ENCODE measurements at places on chromosomes 6 and 20.

GRCh38 chr6:128572294-128572693 is 51.9 kb upstream of the PTPRK start:
- no peak for DNase-seq

DNA sequence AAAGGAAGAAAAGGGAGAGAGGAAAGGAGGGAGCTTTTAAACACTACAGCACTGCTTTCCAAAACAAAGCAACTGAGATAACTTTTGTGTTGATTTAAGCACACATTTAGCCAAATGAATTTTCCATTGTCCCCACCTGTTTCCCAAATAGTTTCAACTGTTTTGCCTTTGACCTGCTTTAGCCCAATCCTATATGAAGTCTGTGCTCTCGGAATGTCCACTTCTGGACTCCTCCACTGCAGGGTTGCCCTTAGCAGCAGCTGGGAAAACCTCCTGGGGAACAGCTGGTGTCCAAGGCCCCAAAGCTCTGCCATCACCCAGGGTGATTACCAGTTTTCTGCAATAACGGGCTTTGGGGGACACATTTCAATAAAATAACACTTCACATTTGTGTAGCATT is 44.9 kb upstream of the PKHD1 start:
- DNase-seq, result no peak

GRCh38 chr20:50379049-50379990 is 130.9 kb upstream of the PTPN1 start:
- no peak for DNase-seq

GRCh38 chr20:23268792-23269354 is 81.7 kb upstream of the NXT1 start:
- DNase-seq, result no peak

- peak; percentile 35 for DNase-seq
Measured at GRCh38 chr20:50191065-50191543, 474 bp downstream of the CEBPB start.

- DNase-seq, result no peak
Measured at GRCh38 chr6:161608771-161609170, 334.9 kb upstream of the AGPAT4 start.

GRCh38 chr20:23583526-23583925 is 15.2 kb upstream of the CST9L start:
- DNase-seq, result no peak

- DNase-seq, result no peak
Measured at GRCh38 chr20:4160761-4161305, 145.5 kb upstream of the RNF24 start.

GRCh38 chr6:116072368-116072767 is 11.7 kb upstream of the FRK start:
- DNase-seq, result no peak

- no peak for DNase-seq
Measured at GRCh38 chr20:32234135-32234808, 26.6 kb downstream of the POFUT1 start.

DNA sequence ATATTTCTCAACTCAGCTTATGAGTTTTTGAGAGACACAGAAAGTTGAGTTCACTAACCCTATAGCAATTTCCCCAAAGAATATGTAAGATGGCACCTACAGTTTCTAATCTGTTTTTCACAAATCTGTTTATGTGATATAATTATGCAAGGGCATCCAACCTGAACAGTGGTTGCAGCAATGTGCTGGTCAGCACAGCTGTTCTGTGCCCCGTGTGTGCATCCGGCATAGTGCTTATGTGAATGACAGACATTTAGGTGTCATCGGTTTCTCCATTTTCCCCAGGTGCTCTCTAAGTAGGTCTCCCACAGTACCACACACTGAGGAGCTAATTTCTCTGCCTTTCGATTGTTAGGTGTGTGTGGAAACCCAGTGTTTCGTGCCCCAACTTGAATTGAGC is 7.7 kb upstream of the BACH2 start:
- no peak for DNase-seq

DNA sequence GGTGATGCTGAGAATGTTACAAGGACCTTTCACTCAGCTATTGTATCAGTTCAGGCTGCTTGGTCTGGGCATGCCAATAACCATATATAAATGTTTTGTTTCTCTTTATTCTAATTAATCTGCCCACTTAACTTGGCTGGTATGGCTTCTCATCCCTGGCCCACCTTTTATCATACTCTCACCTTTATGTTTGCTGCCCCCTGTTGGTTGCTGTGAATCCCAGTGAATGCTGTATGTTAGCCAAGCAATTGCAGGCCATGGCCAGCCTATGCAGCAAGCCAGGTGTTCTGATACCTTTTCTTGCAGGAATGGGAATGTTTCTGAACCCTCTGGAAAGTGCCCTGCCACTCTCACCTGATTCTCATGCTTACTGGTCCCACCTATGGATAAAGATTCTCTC is 54.6 kb downstream of the PCSK2 start:
- no peak for DNase-seq

GRCh38 chr6:25769983-25770382 is 15.4 kb downstream of the SLC17A4 start:
- DNase-seq, result no peak

DNA sequence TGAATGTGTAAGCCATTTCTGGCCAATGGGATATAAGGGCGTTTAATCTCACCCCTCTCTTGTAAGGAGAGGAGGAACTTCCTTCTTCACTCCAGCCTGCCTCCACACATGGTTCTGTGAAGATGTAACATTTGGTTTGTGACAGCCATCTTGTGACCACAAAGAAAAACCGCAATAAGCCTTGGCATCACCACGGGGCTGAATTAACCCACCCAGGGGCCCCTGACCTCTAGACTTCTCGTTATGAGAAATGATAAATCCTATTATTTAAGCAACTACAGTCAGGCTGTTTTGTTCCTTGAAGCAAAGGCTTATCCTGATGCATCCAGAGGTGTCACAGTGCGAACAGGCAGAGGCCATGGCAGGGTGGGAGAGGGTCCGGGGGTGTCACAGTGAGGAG is 139.7 kb downstream of the CDC5L start:
- DNase-seq, result no peak

GRCh38 chr6:87995461-87995860 is 52.2 kb upstream of the SPACA1 start:
- no peak for DNase-seq

- no peak for DNase-seq
Measured at GRCh38 chr6:154306696-154307095, 49.9 kb downstream of the IPCEF1 start.

DNA sequence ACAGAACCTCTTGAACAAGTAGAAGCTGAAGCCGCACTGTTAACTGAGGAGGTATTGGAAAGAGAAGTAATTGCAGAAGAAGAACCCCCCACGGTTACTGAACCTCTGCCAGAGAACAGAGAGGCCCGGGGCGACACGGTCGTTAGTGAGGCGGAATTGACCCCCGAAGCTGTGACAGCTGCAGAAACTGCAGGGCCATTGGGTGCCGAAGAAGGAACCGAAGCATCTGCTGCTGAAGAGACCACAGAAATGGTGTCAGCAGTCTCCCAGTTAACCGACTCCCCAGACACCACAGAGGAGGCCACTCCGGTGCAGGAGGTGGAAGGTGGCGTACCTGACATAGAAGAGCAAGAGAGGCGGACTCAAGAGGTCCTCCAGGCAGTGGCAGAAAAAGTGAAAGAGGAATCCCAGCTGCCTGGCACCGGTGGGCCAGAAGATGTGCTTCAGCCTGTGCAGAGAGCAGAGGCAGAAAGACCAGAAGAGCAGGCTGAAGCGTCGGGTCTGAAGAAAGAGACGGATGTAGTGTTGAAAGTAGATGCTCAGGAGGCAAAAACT is 40.1 kb downstream of the ZBTB2 start:
- no peak for DNase-seq

DNA sequence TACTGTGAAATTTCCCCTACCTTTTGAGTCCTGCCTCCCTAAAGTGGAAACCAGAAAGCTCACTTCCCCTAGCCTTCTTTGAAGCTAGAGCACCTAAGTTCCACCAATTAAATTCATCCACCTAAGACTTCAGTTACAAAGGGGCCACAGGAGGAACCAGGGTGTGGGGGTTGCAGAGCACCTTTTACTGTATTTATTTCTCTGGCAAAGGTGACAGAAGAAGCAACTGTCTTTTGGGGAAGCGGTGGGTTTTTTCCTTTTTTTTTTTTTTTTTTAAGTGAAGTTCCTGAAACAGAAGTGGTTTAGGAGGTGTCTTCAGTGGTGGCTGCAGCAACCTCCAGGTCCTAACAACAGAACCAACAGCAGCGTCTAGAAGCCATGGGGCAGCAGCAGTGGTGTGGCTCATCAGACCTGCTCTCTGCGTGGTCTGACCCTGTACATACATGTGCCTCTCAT is 13.1 kb downstream of the PSMB9 start:
- DNase-seq, result no peak

DNA sequence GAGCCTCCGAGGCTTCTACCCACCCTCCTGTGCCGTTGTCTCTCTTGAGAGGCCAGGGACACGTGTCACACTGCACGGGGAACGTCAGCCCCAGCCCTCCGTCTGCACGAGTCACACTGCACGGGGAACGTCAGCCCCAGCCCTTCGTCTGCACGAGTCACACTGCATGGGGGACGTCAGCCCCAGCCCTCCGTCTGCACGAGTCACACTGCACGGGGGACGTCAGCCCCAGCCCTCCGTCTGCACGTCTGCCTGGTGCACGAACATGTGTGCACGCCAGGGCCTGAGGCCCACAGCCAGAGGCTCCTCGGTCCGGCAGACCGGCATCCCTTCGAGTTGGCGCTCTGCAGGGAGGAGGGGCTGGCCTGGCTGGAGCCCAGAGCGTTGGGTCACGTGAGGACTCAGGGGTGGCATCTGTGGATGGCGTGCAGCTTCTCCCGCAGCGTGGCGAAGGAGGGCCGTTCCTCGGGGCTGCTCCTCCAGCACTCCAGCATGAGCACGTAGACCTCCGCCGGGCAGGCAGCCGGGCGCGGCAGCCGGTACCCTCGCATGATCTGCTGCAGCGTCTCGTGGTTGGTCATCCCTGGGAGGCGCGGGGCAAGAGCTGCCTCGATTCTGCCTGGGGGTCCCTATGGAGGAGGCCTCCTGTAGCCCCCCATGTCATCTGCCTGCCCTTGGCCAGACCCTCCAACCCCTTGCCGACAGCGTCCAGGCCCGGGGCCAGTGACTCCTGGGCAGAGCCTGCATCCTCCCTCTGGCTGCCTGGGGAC is 3.4 kb upstream of the PTK6 start:
- DNase-seq, result no peak

DNA sequence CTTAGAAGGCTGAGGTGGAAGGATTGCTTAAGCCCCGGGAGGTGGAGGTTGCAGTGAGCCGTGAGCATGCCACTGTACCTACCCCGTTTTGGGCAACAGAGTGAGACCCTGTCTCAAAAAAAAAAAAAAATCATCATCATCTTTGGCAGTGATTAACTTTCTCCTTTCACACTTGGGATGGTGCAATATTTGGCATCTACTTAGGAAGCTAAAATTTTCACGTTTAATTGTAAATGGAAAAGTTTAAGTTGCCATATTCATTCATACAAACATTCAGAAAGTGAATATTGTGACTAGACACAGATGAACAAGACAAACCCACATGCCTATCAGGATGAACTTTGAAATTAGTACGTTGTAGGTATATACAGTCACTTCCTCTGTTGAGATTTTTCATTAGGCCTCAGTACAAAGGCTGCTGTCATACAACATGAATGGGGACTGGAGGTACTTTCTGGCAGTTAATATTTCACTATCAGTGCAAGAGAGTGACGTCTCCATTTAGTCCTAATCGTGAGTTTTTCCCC is 10.3 kb downstream of the TOP1 start:
- no peak for DNase-seq

DNA sequence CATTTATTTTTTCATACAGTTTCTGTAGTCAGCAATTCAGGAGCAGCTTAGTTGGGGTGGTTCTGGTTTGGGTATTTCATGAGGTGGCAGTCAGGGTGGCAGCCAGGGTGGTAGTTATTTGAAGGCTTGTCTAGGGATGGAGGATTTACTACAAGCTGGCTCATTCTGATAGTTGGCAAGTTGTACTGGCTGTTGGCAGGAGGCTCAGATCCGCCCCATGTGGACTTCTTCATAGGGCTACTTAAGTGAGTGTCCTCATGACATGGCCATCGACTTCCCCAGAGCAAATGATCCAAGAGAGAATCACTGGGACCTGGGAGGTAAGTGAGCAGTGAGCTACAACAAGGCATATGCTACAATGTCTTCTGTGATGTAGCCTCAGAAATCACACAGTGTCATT is 22.4 kb upstream of the CDKAL1 start:
- DNase-seq, result no peak

GRCh38 chr6:17584241-17584803 is 15.8 kb upstream of the FAM8A1 start:
- no peak for DNase-seq

DNA sequence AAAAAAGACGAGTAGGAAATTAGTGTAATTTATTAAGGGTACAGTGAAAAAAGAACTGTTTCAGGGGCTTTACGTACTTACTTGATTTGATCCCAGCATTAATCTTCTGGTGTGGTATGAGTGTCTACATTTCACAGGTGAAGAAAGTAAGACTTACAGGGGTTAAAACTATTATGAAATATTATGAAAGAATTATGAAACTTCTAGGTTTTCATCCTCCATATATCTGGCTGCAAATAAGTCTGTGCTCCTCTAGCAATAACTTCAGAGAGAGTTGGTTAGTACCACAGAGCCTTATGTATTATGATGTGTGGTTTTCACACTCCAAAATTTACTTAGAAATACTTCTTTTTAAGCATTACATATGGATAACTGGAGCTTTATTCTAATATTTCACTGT is 41.9 kb downstream of the ZFAND3 start:
- no peak for DNase-seq

- no peak for DNase-seq
Measured at GRCh38 chr6:5025911-5026819, 22.3 kb upstream of the RPP40 start.

DNA sequence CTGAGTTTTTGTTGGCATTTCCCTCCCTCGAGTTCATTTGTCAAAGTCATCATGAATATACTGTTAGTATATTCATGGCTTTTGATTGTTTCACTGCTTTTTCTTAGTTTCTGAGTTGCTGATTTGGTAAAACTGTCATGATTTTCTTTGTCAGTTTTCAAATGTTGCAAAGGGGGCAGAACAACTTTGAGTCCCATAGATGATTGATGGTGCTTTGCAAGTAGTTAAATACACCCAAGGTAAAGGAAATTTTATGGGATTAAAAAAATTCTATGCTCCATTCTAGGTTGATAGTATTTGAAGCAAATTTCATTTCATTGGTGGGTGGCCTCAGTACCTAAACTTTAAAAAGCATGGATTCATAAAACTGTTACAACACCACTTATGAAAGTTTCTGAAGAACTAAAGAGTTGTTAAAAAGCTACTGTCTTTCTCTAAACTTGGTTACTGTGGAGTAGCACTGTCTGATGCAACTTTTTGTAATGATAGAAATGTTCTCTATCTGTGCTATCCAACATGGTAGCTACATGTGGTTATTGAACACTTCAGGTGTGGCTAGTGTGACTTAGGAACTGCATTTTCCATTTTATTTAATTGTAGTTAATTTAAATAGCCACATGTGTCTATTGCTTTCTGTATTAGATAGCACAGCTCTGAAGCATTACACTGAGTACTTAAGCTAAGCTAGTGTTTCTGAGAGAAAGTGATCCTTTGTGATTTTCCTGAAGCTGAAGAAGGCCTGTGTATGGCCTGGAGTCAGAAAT is 153.6 kb downstream of the ZFAND3 start:
- DNase-seq, result no peak

Data from stimulated activated CD8-positive, alpha-beta memory T cell treated with anti-CD3 and anti-CD28 coated beads, Interleukin-15, amount 100 ng/mL, for 24 hours (primary cell).